ENCODE measurements at places on chromosomes 5 and 9. TPM values are rescaled to one million over a fixed set of nuclear protein-coding genes. Genes with fewer than 3 reads are reported as not detected.

Gene GFI1B
- 1.3 TPM for total RNA-seq

Gene ARL10
- total RNA-seq, result 6.6 TPM

DNA sequence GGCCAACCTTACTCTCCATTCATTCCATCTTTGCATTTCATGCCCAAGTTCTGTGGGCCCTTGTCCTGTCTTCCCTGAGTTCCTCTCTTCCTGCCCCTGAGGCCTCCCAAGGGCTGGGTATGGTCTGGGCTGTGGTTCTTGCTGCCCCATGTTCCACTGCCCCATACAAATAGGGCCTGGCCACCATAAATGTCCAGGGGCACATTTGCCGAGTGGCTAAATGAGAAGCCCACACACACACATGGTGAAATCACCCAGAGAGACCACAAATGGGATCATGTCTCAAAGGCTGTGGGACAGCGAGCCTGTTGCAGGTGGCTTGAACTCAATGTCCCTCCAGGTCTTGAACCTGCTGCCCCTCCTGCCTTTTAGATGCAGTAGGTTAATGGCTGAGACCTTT is 1.2 kb downstream of the TIFAB start:
- DNase-seq, result no peak

DNA sequence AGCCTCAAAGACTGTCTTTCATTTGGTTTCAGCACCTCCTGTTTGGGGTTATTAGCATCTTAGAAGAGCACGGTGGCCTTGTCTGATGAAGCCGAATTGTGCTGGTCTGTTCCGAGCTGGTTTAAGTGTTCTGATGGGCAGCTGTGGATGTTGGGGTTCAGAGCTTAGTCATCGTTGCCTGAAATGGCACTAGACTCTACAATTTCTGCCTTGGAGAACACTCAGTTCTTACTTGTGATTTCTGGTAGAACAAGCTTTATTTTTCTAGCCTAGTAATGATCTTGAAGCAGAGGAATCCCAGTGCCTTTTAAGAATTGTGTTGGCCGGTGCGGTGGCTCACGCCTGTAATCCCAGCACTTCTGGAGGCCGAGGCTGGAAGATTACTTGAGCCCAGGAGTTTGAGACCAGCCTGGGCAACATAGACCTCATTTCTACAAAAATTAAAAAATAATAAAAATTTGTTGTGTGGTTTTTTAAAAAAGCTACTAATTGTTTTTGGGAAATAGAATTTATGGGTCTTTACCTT is 7.8 kb downstream of the FBXW5 start:
- DNase-seq, result no peak

DNA sequence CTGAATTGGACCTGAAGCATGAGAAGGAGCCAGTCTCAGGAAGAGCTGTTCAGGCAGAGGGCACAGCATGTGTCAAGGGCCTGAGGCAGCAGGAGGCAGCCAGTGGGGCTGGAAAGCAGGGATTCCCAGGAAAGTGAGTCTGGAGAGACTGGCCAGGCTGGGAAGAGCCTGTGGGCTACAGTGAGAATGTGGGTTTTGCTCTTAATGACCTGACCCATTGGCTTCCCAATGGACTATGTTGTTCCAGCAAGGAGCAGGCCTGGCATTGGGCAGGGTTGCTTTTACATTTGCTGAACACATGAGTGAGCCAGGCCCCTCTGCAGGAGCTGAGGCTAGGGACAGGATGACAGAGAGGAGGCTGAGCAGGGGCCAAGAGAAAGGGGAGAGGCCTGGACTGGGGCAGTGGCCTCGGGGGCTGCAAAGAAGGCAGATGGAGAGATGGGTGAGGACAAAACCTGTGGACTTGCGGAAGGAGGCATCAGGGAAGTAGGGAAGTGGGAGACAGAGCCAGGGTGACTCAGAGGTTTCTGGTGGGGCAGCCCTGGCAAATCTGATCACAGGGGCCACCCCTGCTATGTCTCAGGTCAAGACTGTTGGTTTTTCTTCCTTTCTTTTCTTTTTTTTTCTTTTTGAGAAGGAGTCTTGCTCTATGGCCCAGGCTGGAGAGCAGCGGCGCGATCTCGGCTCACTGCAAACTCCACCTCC is 65.9 kb upstream of the NEK6 start:
- no peak for DNase-seq
